Activated naive CD8-positive, alpha-beta T cell treated with anti-CD3 and anti-CD28 coated beads, Interleukin-2, amount 10 ng/mL, durations not matched to agents 7 days and 5 days (primary cell): ENCODE measurements at places on chromosomes 3 and 15. TPM values are rescaled to one million over a fixed set of nuclear protein-coding genes. Genes with fewer than 3 reads are reported as not detected.

The NMNAT3 gene
- 1.2 TPM for total RNA-seq

The DMXL2 gene
- 11.8 TPM for total RNA-seq

The CRABP1 gene
- not detected for total RNA-seq

The LYZL4 gene
- not detected for total RNA-seq

The MORC1 gene
- not detected for total RNA-seq

The HYKK gene
- total RNA-seq = 2.4 TPM

The PARP15 gene
- 49.1 TPM for total RNA-seq

The SH3GL3 gene
- not detected for total RNA-seq

The LRRC3B gene
- total RNA-seq = not detected

The DNAH12 gene
- 0.30 TPM for total RNA-seq

The GP9 gene
- not detected for total RNA-seq

The CKMT1A gene
- total RNA-seq = not detected

The GOLGA8T gene
- 1.5 TPM for total RNA-seq

The EIF1B gene
- 35.1 TPM for total RNA-seq

The TBC1D21 gene
- not detected for total RNA-seq

The MUC20 gene
- 3.0 TPM for total RNA-seq

The TMEM212 gene
- not detected for total RNA-seq

The TUSC7 gene
- not detected for total RNA-seq

The ZIC1 gene
- not detected for total RNA-seq

The GRAMD2A gene
- total RNA-seq = not detected

The ZNF501 gene
- total RNA-seq = 6.3 TPM

The ANKUB1 gene
- total RNA-seq = not detected

The RGMA gene
- 0.30 TPM for total RNA-seq

The ARL6 gene
- 4.9 TPM for total RNA-seq

The MYO5A gene
- total RNA-seq = 36.3 TPM

The HTR3E gene
- total RNA-seq = not detected

The TRIM42 gene
- not detected for total RNA-seq

The SYNPR gene
- total RNA-seq = not detected

The MINAR1 gene
- total RNA-seq = 0.44 TPM

The MCTP2 gene
- 28.5 TPM for total RNA-seq

The NR1I2 gene
- 0.33 TPM for total RNA-seq

The GRIP2 gene
- not detected for total RNA-seq
